ENCODE measurements at places on chromosomes 7 and 10.

DNA sequence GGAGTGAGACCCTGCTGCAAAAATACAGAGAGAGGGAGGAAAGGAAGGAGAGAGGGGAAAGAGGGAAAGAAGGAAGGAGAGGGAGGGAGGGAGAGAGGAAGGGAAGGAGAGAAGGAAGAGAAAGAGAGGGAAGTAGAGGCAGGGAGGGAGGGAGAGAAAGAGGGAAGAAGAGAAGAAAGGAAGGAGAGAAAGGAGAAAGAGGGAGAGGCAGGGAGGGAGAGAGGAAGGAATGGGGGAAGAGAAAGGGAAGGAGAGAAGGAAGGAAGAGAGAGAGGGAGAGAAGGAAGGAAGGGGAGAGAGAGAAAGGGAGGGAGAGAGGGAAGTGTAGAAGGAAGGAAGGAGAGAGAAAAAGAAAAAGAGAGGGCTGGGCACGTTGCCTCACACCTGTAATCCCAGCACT is 121.7 kb downstream of the TMEM130 start:
- no peak for DNase-seq

- DNase-seq: peak; percentile 40
Measured at GRCh38 chr7:106623853-106624252, 37.1 kb downstream of the CCDC71L start.

- peak; percentile 89 for DNase-seq
Measured at GRCh38 chr10:35218339-35218955, 91.8 kb downstream of the CREM start.

DNA sequence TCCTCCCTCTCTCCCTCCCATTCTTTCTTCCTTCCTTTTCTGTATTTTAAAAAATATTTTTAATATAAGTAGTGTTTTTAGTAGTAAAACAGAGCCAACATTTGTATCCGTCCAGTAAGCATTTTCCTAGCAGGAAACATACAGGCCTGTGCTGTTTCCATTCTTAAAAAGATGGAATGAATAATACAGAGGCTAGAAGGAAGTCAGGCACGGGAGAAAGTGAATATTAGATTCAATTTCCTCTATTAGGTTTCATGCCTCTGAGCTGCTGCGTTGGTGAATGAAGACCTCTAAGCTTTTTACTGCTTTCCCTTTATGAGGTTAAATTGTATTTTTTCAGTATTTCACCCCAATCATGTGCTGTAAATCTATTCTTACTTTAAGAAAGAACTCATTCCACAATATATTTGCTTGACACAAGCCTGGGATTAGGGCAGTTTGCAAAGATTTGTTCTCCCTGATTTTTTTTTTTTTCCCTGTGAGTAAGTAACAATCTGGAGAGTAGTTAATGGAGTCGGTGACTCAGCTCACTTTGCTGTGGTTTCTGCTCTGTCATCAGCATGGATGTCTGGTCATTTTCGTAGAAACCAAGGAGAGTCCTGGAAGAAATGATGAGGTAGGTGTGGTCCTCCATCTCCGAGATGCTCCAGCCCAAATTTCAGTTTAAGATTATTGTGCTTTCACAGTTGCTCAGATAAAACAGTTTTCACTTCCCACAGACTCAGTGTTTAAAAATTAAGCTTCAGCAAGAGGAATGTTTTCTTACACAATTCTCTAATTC is 76.1 kb upstream of the PITRM1 start:
- peak; percentile 76 for DNase-seq

DNA sequence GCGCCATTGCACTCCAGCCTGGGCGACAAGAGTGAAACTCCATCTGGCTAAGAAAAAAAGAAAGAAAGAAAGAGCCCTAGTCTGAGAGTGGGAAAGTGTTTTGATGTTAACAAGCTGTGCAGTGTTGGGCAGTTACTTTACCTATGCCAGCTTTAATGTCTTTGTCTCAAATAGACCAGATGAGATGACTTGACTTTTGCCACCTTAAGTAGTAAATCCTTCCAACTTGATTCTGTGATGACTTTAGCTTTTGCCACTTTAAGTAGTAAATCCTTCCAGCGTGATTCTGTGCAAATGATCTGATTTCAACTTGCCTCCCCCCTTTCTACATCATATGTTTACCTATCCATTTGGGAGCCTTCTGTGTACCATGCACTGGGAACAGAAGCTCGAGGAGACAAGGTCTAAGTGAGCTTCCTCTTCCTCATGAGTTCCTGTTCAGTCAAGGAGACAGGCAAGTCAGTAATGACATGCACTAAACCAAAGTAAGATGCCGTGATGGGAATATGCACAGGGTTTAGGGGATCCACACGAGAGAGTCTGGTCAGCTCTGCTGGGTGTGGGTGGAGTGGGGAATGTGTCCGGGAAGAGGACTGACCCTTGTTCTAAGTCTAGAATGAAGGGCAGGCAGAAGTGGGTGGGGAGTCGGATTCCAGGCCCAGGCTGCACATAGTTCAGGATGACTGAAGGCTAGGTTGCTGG is 17.2 kb downstream of the INPP5F start:
- DNase-seq: no peak

- DNase-seq: peak; percentile 27
Measured at GRCh38 chr10:117342641-117343040, 32.6 kb downstream of the PDZD8 start.

DNA sequence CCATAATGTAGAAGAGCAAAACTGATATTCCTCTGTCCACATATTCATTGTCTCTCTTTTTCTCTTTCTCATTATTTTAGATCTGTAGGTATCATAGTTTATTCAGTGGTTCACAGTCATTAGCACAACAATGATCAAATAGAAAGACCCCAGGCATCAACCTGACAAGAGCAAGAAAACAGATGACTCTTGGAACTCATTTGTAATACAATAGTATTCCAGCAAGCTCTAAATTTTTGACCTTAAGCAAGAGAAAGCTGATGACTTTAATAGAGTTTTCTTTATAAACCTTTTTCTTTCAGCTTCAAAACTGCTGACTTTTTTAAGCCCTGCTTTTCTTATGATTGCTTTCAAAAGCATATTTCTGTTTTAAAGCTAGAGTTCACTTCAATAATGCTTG is 507.5 kb upstream of the SORCS1 start:
- no peak for DNase-seq

DNA sequence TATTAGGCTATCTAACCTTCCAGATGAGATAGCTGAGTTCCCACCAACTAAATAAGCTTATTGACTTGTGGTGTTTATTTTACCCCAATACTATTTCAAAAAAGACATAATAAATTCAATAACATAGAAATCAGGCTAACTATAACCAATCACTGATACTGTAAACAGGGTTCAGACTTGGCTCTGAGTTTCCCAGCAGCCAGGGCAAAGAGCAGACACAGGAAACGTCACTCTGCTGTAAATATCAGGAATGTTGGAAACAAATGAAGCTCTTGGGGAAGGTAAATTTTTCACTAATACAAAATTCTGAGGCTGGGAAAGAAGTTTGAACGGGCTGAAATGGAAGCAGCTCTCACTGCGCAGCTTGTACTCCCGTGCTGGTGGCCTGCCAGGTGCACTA is 114.6 kb downstream of the GALNT11 start:
- DNase-seq: no peak

- DNase-seq: no peak
Measured at GRCh38 chr10:35554036-35554435, 51.1 kb upstream of the GJD4 start.

- DNase-seq: no peak
Measured at GRCh38 chr10:21494191-21495001, 31.1 kb downstream of the SKIDA1 start.

- no peak for DNase-seq
Measured at GRCh38 chr7:135111379-135111778, 36.5 kb upstream of the TMEM140 start.

DNA sequence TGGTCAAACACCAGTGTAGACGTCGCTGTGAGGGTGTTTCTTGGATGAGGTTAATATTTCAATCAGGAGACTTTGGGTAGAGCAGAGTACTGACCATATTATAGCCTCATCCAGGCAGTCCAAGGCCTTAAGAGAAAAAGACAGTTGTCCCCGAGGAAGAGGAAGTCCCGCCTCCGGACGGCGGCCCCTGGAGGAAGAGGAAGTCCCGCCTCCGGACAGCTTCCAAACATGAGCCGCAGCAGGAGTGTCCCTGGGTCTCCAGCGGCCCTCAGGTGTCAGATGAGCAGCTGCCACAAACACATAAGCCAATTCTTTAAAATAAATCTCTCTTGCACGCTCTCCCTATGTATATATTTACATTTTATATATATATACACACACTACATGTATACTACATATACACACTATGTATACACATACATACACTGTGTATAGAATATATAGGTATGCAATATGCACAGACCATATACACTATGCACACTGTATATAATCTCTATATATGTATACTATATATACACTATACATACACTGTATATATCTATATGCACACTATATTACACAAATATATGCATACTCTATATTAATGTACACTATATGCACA is 37.5 kb downstream of the PWWP2B start:
- no peak for DNase-seq

DNA sequence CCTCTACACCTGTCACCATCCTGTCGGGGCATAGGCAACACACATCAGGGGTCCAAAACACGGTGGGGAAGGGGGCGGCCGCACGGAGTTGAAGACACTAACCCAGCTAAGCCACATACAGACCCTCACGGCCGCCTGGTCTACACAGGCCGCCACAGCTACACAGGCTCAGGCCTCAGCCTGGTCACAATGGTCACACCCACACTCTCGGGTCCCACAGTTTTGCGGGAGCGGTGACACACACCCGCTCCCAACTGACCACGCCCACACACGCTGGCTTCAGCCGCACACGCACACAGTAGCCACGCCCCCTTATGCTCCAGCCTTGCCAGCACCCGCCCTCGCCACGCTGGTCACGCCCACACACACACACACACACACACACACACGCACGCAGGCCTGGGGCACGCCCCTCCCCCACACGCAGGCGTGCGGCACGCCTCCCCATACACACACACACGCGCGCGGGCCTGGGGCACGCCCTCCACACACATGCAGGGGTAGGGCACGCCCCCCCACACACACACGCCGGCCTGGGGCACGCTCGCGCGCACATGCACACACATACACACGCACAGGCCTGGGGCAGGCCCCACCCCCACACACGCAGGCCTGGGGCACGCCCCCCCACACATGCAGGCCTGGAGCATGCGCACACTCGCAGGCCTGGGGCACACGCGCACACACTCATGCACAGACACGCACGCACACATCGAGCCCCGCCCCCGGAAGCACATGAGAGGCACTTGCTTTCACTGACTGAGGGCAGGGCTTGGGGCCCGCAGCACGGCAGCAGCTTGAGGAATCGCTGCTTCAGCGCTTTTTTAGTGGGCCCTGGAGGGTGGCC is 12.3 kb upstream of the OGA start:
- peak; percentile 74 for DNase-seq

GRCh38 chr7:24877790-24878311 is 102.1 kb downstream of the OSBPL3 start:
- no peak for DNase-seq

DNA sequence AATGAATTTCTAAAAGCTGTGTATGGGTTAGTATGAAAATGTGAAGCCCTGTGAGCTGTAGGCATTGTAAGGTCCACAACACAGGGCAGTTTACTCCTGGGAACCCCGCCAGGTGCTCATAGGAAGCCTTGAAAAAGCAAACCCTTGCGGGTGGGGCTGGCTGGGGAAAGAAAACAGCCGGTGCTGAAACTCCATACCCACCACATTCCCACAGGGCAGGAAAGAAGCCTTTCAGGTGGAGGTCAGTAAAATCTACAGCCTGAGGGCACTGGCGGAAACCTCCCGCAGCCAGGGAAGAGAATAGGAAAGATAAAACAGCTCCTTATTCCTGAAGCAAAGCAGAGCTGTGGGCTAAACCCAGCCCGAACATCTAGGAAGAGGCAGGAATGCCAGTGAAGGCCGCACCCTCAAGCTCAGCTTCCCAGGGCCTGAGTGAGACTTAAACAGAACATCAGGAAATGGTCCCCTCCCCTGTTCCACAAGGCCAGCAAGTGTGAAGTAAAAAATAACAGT is 34.7 kb downstream of the PODXL start:
- DNase-seq: no peak

DNA sequence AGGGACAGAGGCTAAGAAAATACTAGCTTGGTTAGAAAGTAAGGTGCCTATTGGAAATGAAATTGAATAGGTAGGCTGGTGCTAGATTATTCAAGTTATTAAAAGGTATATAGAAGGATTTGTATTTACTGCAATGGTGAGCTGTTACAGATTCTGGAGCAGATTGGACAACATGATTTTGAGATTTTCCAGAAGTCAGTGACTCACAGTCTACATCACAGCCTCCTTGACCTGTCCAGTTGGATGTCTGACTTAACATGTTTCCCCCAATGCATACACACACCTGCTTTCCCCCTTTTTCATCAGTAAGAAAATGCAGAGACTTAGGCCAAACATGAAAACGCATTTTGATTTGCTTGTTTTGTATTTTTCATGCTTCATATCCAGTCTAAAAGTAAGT is 33.4 kb downstream of the STARD3NL start:
- no peak for DNase-seq

DNA sequence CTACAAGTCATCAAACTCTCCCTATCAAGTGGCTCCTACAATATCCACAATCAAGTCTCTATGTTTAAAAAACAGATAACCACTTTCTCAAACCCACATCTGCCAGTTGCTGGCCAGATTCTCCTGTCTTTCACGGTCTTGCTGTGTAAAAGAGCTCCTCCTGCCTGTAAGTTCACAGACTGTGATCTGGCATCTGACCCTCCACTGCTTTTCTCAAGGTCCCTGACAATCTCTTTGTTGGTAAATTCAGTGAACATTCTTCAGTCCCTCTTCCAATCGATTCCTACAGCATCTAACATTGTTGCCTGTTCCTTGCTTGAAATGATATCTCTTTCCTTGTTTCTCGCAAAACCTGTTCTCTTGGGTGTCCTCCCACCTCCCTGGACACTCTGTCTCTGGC is 18.5 kb upstream of the LMOD2 start:
- DNase-seq: no peak

- no peak for DNase-seq
Measured at GRCh38 chr10:132470410-132471124, 67.0 kb upstream of the INPP5A start.

DNA sequence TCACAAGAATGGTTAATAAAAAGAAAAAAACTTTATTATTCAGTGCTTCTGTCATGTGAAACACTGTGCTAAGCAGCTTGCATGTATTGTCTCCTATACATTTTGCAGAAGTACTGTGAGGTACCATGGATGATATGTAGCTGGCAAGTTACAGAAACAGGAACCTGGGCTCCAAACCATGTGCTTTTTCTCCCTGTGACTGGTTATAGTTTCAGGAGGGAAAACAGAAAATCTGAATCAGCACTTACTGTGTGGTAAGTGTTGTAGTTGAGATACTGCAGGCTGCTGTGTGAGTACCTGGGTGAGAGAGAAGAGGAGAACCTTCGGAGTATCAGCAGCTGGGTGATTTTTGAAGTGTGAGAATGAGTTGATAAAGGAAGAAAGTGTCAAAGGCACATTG is 285.0 kb downstream of the SUGCT start:
- no peak for DNase-seq

DNA sequence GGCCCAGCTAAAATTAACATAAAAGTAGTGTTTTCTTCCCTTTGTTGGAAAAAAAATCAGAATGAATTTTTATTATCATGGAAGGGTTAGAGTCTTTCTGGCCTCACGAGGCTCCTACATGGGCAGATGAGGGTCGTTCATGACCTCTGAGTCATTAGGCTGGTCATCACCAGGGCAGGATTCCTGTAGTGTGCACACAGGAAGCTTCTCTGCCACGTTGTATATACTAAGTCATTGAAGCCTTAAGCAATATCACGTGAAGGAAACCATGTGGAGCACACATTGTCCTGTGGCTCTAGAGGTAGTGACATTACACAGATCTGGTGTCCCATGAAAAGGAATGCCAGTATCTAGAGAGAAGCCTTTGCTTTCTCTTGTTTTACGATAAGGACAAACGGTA is 84.7 kb upstream of the C1QL3 start:
- DNase-seq: no peak

- no peak for DNase-seq
Measured at GRCh38 chr7:47730142-47730541, 148.2 kb upstream of the TNS3 start.

Data from amniotic stem cell (primary cell).